ENCODE measurements at places on chromosomes 6 and 20. TPM values are rescaled to one million over a fixed set of nuclear protein-coding genes. Genes with fewer than 3 reads are reported as not detected.

SLC17A2 gene
- total RNA-seq = not detected

DNA sequence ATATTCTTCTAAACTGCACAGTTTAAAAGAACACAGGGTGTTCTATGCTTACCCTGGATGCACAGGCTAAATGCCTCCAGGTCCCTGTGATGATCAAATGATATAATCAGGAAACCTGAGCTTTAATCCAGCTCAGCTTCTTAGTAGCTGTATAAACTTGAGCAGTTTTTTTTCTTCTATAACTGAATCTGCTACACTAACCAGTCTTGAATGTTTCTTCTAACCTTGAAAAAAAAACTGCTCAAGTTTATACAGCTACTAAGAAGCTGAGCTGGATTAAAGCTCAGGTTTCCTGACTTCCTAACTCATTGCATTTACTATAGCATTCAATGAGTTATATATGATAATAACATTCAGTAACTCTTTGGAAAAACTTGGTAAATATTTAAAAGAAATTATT lies 358.2 kb downstream of the CD109 start:
- no peak for DNase-seq

DNA sequence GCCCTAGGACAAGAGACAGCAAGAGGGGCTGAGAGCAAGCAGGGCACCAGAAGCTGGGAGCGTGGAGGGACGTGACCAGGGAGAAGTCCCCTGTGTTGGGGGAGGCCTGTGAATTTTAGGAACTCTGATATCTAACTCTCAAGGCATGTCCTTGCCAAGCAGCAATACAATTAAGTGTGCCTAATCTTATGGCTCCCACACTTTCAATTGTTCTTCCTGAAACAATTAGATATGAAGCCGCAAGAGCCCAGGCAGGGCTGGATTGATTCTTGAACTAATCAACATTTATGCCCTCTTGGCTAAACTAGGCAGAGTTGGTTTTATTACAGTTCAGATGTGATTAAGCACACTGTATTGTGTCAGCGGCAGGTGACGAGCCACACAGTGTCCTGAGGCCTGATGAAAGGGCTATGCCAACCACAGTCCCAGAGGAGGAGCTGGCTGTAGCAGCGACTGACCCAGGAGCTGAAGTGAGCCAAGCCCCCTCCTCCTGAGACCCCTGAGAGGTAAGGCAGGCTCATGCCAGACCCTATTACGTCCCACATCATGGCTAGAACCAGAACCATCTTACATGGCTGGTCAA lies 4.2 kb upstream of the MAVS start:
- DNase-seq = no peak

ARHGAP40 gene
- total RNA-seq = 0.34 TPM

DNA sequence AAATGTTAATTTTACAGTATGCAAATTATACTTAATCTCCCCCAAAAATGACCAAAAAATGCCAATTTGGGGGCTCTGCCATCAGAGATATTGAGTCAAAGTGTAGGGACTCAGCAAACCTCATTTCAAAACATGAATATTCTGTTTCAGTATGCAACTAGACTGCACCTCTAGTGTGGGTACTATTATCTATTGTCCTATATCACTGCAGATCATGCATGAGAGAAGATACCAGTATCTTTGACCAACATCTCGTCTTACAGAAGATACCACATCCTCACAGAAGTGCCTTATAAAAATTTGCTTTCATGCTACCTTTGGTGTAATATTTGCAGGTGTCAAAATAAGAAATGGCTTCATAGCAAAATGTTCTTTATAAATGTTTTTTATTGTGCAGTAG lies 623.8 kb downstream of the TENT5A start:
- no peak for DNase-seq

HIVEP2 gene
- total RNA-seq = 16.4 TPM

DNA sequence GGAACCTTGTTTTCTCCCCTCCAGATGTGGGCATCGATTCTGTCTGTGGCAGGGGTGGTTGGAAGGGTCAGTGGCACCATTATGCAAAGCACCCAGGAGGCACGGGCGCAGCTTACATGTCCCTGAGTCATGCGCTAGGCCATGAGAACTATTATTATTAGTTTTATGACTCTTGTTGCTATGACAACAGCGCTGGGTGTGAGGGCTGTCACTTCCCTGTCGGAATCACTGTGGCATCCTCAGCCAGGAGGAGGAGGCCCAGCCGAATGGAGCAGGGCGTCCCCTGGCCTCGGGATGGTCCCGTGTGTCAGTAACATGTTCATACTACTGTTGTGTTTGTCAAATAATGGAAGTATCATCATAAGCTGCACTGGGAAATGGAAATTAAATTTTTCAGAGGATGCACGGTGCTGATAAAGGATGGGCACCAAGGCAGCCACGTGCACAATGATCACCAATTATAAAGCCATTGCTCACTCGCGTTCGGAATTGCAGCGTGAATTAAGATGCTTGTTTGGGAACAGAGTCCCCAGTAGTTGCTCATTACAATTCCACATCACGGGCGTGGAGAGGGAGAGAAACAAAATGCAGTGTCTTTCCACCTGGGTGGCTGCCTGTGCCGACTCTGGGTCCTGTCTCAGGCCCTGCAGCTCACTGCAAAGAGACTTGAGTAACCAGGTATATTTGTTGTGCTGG lies 247.9 kb downstream of the CDH4 start:
- DNase-seq = no peak

FAM83C gene
- not detected for total RNA-seq

- no peak for DNase-seq
Measured at GRCh38 chr6:137903933-137904821, 37.1 kb downstream of the TNFAIP3 start.

- DNase-seq = no peak
Measured at GRCh38 chr6:121560476-121560875, 125.0 kb downstream of the GJA1 start.

TRAPPC3L gene
- total RNA-seq = 0.34 TPM

- no peak for DNase-seq
Measured at GRCh38 chr6:170268216-170269129, 22.4 kb downstream of the DLL1 start.

DNA sequence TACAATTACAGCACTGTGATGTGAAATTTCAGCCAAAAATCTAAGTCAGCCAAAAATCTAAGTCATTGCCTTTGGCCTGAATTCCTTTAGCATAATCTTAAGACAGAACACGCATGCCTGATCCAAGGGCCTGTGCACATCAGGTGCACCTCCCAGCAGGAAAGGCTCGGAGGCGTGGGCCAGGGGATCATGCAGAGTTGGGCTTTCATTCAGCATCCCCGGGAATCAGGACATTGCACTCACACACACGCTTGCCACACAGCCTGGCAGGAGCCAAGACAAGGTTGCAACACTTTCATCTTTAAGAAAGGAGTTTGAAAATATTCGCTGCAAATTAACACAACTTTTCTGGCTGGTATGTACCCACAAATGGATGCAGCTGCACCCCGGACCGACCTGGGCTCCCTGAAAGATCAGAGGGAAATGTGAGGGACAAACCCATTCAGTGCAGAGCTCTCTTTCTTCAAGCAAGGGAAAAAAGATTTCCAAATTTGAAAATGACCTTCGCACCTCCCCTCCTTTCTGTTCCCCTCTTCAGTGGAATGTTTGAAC lies 48.8 kb downstream of the ERMARD start:
- DNase-seq = no peak

DNA sequence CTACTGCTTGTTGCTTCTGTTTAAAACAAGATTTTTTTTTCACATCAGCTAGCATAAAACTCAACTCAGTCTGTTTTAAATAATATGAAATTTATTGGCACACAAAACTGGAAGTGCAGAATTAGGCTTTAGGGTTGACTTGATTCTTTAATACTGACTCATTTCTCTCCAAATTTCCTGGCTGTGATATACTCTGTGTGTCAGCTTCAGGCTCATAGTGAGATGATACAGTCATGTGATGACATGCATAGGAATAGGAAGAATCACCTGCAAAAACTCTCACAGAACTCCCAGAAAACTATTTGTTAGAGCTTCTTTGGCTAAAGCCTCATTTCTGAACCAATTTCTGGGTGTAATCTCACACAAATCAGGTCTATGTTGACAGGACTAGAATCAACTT lies 1068.0 kb upstream of the EPHA7 start:
- DNase-seq = no peak

- DNase-seq = no peak
Measured at GRCh38 chr6:80091506-80091905, 15.0 kb upstream of the BCKDHB start.

DNA sequence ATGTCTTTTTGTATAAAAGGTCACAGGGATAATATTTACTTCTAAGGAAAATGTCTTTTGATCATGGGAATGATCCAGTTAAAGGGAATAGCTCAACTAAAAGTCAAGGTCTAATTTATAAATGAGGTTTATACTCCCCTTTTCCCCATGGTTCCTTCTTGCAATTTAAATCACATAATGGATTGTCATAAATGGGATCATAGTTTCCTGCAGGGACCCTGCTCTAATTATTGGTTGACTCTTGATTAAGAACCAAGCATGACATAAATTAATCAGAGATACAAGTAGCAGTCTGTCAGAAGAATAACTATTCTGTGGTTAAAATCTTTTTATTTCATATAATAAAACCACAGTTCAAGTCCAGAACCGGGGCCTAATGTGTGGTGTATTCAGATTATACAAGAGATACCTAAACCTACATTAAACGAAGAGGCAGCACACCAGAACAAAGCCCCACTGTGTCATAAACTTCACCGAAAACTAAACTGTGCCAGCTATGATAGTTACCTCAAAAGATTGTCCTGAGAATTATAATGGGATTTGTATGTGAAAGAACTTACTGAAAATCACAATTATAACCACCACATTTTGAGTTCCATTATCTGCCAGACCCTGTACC lies 43.0 kb upstream of the CD83 start:
- DNase-seq = no peak

DNA sequence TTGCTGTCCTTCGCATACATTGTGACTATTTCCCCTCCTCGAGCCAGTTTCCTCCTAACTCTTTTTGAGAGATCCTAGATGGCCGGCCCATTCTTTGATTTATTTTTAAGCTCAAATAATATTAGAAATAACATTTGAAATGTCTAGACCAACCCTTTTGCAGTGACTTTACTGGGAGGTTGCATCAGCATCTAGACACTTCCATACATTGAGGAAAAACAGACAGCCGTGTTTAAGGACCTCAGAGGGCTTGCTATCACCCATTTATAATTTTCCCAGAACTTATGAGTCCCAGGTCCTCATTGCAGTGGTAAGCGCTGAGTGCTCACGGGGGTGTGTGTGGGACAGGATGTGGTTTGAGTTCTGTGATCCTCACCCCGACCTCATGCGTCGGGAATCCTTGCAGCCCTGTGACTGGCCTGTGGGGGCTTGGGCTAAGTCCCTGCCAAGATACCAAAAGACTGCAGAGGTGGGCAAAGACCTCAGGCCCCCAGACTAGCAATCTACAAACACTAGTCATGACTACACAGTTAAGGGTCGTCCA lies at the start of gene GPX5:
Gene GPX5, plus strand, starts transcription at position 386 of the 544 bp plus-strand sequence. Its CDS starts 133 bp downstream, at position 519.
- DNase-seq = no peak

KHDC1L gene
- total RNA-seq = not detected

TNF gene
- total RNA-seq = 4.4 TPM

DNA sequence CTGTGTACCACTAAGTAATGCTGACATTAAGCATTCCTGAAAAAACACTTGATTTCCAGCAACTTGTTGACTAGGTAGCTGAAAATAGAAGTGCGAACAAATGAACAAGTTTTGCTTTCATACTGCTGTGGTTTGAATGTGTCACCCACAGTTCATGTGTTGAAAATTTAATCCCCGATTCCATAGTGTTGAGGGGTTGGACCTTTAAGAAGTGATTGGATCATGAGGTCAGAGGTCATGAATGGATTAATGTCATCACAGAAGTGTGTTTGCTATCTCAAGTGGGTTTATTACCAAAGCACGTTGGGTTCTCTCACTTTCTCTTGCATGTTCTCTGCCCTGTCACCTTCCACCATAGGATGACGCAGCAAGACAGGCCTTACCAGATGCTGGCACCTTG lies 568.5 kb downstream of the UTRN start:
- DNase-seq = no peak

- no peak for DNase-seq
Measured at GRCh38 chr6:13390658-13391057, 62.3 kb upstream of the TBC1D7 start.

GRCh38 chr6:41159415-41160082 lies 3.4 kb downstream of the TREM2 start:
- DNase-seq = no peak

- no peak for DNase-seq
Measured at GRCh38 chr6:135117413-135117968, 62.9 kb upstream of the HBS1L start.

PBOV1 gene
- total RNA-seq = not detected

PSORS1C1 gene
- 1.8 TPM for total RNA-seq

GNAS-AS1 gene
- total RNA-seq = not detected

DNA sequence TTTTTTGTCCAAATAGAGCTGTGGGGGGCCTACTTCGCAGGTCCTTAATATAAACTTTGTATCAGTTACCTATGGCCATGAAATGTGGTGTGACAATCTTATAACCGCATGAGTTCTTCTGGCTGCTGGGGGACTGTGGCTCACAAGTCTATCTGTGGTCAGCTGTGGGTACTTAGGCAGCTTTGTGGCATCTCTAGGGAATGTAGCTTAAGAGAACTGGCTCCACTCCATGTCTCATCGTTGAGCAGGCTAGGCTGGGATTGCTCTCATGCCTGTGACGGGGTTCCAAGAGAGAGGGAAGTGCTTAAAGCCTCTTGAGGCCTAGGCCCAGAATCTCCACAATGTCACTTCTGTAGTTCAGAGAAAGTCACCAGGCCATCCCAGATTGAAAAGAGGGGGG lies 140.5 kb downstream of the BTBD3 start:
- no peak for DNase-seq

Data from glomerular endothelial cell (primary cell).